Esophagus squamous epithelium (tissue), 5 donors: ENCODE measurements at places on chromosomes 16 and 17.

GRCh38 chr17:3667366-3668278 is 756 bp downstream of the TAX1BP3 start:
- DNase-seq, result no peak

- no peak for DNase-seq
Measured at GRCh38 chr16:9092978-9093344, 1.5 kb downstream of the HAPSTR1 start.

GRCh38 chr17:56144223-56144622 is 9.1 kb upstream of the ANKFN1 start:
- DNase-seq, result no peak

DNA sequence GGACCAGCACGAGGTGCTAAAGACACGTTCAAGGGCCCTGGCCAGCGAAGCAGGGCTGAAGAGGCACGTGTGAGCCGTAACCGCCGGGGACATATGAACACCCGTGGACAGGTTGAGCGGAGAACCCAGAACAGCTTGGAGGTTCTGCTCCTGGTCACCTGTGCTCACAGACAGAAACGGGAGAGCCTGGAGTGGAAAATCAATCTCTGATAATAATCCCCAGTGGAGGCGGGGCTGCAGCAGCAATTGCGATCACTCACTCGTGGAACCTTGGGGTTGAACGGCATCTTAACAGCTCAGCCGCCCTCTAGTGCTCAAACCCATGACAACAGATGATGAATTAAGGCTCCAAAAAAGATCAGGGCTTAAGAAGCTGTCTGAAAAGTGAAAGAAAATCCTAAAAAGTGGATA is 25.6 kb downstream of the WIPI1 start:
- DNase-seq, result no peak

DNA sequence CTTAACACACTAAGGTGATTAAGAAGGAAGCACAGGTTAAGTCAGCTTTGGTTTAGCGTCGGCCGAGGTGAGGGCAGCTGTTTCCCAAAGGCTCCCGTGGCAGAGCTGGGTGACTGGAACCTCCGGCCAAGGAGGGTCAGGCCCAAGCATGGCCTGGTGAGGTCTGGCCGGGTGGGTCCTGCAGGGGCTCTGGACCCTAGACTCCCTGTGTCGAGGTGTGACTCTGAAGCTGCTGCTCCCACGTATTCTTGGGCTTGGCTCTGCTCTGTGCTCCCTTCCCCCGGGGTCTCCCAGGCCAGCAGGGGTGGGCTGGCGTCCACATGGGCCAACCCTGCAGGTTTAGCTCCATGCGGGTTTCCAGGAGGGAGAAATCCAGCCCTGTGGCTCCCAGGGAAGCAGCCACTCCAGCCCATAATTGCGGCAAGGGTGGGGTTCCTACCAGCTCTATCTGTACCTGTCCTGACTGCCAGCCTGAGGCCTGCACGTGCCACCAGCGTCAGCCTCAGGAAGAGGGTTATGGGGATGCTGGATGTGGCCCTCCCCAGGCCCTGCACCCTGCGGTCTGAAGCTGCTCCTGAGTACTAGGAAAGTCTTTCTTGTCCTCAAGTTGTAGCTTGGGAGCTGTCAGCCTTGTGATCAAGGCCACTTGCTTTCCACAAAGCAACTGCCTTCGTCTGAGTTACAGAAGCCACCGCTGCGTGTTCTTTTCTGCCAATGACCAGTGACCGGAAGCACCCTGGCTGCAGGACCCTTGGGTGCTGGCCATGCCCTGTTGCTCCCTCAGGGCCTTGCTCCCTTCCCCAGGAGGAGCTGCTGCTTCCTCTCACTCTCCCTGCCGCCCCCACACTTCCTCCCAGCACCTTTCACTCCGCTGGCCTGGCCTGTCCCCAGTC is 4.8 kb downstream of the CDK5R1 start:
- DNase-seq, result no peak

DNA sequence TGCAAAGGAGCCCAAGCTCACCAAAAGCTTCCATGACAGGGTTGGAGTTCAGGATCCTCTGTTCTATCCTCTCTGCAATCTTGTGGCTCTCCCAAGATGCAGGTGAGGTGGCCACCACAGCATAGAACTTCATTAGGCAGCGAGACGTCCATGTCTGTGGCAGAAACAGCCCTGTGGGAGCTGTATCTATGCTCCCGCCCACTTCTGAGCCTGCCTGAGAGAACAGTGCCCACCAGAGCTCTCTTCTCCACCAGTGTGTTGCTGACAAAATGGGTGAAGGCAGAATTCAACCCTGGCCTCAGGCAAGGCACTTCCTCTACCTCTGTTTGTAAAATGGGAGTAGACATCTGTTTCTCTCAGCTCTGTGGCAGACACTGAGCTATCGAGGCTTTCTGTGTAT is 18.8 kb downstream of the MYO19 start:
- DNase-seq, result no peak

DNA sequence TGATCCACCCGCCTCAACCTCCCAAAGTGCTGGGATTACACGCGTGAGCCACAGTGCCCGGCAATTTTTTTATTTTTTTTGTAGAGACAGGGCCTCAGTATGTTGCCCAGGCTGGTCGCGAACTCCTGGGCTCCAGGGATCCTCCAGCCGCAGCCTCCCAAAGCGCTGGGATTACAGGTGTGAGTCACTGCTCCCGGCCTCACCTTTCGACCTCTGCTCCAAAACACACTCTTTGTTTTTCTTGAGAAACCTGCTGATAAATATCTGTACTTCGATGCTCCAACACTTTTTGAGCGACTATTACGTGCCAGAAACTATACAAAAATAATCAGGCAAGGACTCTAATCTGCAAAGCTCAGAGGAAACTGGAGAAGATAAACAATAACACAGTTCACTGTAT is 1.0 kb downstream of the MED1 start:
- DNase-seq, result no peak

- no peak for DNase-seq
Measured at GRCh38 chr17:5695480-5695879, 111.2 kb upstream of the NLRP1 start.

- no peak for DNase-seq
Measured at GRCh38 chr17:65323049-65323448, 185.9 kb downstream of the RGS9 start.

DNA sequence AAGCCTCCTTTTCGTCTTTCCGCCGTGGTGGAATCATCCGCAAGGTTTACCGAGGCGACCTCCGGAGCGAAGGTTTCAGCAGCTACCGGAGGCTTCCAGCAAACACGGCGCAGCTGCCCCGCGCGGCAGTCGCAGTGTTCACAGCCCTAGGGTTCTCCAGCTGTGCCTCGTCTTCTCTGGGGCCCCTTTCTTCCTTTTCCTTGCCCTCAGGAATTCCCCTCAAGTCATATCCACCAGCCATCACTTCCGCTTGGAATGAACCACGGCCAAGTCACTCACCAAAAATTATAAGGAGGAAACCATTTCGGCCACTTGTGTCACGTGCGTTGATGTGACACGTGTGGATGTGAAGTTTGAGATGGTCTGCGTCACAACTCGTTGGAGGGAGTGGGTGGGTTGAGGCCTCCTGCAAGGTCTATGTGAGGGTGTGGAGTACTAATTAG is 636 bp upstream of the ERN1 start:
- DNase-seq, result no peak

DNA sequence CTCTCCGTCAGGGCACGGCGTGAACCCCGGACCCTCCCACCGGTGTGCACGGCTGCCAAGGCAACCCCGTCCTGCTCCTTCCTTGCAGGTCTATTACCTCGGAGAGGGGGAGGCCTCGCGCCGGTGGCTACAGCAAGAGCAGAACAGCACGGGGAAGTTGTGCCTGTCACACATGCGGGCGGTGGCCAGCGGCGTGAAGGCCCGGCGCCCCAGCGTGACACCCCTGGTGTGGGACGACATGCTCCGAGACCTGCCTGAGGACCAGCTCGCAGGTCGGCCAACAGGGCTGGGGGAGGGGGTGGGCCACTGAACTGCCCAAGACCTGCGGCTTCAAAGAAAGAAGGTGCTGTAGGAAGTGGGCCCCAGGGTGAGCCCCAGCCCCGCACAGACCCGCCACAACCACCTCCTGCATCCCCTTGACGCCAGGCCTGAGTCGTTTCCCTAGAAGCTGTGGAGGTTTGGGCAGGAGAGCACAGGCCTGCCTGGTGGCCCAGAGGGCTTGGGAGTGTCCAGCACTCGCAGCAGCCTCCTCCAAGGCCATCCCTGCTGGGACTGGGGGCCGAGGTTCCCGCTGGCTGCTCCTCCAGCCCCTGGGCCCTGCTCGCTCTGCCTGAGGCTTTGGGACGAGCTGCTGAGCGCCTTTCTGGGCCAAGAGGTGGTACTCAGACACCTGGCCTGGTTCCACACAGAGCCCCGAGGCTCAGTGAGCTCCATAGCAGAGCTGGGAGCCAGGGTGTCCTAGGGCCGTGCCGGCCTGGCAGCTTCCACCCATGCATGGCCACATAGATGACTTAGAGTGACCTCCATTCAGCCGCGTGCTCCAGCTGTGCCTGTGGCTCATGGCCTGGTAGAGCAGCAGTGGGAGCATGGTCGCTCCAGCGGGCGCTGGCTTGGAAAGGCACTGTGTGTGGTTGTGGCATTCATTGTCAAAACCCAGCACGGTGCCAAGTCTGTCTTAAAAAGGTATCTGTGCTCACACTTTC is 14.7 kb downstream of the CYBC1 start:
- DNase-seq, result no peak

DNA sequence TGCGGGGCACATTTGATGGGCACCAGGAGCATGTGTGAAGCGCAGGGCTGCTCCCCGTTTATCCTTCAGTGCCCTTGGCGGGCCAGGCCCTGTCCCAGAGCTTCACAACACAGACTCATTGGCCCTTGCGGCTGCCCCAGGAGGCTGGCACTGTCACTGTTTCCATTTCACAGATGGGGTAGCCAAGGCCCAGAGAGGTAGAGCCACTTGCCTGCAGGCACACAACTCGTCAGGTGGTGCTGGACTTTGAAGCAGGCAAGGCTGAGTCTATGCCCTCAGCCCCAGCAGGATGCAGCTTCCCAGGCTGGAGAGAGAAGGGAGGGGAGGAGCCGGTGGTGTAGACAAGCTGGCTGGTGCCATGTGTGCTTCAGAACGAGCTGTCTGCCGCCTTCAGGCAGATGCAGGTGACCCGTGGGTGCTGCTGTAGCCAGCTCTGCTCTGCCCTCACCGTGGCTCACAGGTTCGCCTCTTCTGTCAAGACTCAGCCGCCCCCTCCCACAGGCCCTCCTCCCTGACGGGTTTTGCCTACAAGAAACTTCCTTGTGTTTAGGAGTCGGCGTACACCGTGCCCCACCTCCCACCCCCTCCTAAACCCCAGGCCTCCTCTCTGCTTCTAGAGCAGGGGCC is 232.3 kb upstream of the CIBAR2 start:
- no peak for DNase-seq

DNA sequence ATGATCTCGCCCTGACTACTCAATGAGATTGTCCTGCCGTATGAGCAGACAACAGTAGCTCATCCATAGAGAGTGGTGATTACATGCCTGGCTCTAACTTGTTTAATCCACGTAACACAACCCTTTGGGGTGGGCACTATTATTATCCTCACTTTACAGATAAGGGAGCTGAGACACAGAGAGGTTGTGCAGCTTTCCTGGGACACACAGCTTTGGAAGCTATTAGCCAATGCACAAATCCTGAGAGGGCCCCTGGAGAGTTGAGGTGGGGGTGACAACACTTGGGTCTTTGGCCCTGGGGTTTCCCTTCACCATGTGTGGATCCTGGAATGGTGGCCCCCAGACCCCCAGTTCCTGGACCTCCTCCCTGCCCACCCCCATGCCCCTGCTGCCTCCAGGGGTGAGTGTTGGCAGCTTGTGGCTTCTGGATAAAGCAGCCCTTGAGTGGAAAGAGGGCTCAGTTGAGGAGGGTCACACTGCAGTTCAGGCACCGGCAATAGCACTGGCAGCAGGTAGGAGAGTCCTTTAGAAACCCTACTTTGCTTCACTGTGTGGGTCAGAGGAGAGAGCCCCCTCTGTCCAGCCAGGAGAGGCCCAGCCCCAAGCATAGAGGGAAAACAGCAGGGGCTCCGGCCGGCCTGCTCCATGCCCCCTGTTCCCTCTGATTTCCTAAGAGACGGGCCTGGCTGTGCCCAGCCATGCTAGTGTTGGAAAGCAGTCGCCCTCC is 230.7 kb downstream of the KATNIP start:
- DNase-seq, result no peak

DNA sequence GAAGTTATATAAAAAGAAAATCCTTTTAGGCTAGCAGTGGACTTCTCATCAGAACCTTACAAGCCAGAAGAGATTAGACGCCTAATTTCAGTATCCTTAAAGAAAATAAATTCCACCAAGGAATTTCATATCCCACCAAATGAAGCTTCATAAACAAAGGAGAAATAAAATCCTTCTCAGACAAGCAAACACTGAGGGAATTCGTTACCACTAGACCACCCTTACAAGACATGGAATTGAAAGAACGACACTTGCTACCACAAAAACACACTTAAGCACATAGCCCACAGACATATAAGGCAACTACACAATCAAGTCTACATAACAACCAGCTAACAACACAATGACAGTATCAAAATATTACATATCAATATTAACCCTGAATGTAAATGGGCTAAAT is 299.2 kb downstream of the TOX3 start:
- no peak for DNase-seq

- DNase-seq, result no peak
Measured at GRCh38 chr17:1957037-1957436, 68.1 kb downstream of the RTN4RL1 start.

DNA sequence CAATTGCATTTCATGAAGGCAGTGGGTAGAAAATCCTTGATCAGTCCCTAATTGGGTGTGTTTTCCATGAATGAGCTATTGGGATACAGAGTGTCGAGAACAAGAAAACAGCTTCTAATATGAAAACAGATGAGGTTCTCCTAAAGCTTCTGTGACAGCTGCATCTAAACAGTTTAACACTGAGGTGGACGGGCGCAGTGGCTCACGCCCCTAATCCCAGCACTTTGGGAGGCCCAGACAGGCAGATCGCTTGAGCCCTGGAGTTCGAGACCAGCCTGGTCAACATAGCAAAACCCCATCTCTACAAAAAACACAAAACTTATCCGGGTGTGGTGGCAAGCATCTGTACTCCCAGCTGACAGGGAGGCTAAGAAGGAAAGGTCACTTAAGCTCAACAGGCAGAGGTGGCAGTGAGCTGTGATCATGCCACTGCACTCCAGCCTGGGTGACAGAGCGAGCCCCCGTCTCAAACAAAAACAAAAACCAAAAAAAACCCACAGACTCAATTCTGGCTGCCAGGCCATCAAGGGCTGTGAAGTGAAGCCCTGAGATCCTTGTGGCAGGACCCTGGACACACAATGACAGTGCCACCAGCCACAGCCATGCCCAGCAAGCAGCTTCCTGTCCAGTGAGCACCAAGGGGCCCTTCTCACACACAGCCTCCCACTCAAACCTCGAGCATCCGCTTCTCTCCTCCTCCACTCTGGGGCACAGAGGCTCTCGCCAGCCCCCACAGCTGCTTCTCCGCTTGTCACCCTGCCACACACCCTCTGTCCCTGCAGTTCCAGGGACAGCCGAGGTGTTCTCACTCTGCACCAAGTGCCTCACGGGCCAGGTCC is 44.0 kb downstream of the ANKRD11 start:
- DNase-seq, result no peak

DNA sequence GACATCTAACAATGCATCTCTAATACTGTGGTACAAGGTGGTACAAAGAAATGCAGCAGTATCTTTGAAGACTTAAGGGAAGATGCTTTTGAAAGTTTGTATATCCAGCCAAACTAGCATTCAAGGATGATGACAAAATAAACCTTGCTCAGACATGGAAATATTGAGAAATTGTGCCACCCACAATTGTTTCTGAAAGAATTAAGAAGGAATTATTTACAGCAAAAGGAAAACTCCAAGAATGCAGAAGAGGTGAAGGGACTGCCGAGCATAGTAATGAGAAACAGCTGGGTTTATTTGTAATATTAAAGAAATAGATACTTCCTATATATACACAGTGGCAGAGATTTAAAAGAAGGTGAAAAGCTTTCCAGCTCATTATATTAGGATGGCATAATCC is 29.5 kb downstream of the PMFBP1 start:
- DNase-seq, result no peak
